Right cardiac atrium (tissue), 5 donors: ENCODE measurements at places on chromosomes 6 and 20. TPM values are rescaled to one million over a fixed set of nuclear protein-coding genes. Genes with fewer than 3 reads are reported as not detected.

KIAA1755 gene
- 18.7 TPM for total RNA-seq

NKX2-2 gene
- not detected for total RNA-seq

HUS1B gene
- 0.31 TPM for total RNA-seq

THBS2 gene
- total RNA-seq, result 20.6 TPM

DAAM2 gene
- 10.7 TPM for total RNA-seq
